ENCODE measurements at places on chromosomes 5 and 9. TPM values are rescaled to one million over a fixed set of nuclear protein-coding genes. Genes with fewer than 3 reads are reported as not detected.
A peak's percentile ranks its signal among the peaks of the same experiment; 100 is the strongest.

The LCN2 gene
- not detected for total RNA-seq

The CCL28 gene
- 0.18 TPM for total RNA-seq

The PCDHA9 gene
- under 0.01 TPM for total RNA-seq

The STC2 gene
- 12.6 TPM for total RNA-seq

The NUTM2G gene
- total RNA-seq: not detected

DNA sequence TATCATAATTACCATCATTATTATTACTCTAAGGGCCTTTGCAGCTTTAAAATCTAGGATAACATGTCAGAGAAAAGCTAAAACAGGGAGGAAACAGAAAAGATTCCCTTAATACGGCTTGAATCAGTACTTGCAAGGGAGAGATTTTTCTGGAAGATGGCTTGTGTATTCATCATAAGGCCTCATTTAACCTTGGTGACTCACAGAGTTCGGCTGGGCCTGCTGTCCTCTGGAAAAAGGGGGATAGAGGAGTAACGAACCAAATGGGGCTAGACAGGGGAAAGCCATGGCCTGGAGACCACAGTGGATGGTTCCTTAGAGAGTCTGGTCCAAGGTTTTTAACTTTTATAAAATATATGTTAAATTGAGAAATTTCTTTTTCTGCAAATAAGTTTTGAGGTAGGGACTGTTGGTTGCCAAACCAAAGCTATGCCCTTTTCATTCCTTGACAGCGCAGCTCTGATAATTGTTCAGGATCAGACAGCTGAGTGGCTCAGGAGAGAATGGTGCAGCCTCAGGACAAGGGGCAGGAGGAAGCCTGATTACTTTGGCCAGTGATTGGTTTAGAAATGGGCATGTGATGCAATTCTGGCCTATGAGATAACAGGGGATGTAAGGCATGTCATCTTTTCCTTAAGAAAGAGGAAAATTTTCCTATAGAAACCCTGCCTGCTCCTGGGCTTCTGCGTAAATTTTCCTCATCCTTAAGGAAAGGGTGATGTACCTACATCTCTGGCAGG lies 25.6 kb upstream of the GSN start:
- no peak overlapping the region for H3K4me3 ChIP-seq
- no peak for DNase-seq
- H3K27me3 ChIP-seq: no peaks in the 10 kb centered on the region

- H3K27me3 ChIP-seq: no peaks in the 10 kb centered on the region
- no peak for DNase-seq
- no peaks in the 10 kb centered on the region for H3K36me3 ChIP-seq
- H3K4me3 ChIP-seq: no peak overlapping the region
- no peak overlapping the region for H3K27ac ChIP-seq
Measured at GRCh38 chr5:18720002-18720401, 1085.7 kb downstream of the TAF11L14 start.

- H3K27ac ChIP-seq: no peak overlapping the region
- 0 out of 2 replicates have a peak, but pooled peaks cover 1% of the 10 kb centered on the region for H3K4me1 ChIP-seq
- H3K27me3 ChIP-seq: peaks cover 10% of the 10 kb centered on the region
- H3K4me3 ChIP-seq: no peak overlapping the region
- no peak for DNase-seq
Measured at GRCh38 chr5:61728287-61728686, 396.2 kb downstream of the ZSWIM6 start.

DNA sequence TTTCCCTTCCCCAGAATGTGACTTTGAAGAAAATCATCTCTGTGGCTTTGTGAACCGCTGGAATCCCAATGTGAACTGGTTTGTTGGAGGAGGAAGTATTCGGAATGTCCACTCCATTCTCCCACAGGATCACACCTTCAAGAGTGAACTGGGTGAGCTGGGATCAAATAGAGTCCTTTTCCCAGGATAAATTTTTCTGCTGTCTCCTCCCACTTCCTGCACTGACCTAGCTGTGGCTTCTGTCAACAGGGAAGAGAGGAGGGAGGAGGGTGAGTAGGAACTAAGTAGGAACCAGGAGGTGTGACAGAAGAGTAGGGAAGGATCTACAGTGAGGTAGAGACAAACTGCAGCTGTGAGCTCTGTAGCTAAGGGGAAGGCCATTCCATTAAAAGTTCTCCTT lies 69.3 kb downstream of the MAMDC2 start:
- DNase-seq: no peak
- no peak overlapping the region for H3K27ac ChIP-seq

- H3K4me1 ChIP-seq: no peaks in the 10 kb centered on the region
- H3K27me3 ChIP-seq: peaks cover 5% of the 10 kb centered on the region
- DNase-seq: no peak
- no peak overlapping the region for H3K4me3 ChIP-seq
- no peak overlapping the region for H3K27ac ChIP-seq
- H3K36me3 ChIP-seq: no peaks in the 10 kb centered on the region
Measured at GRCh38 chr9:107087222-107087621, 195.9 kb upstream of the RAD23B start.

DNA sequence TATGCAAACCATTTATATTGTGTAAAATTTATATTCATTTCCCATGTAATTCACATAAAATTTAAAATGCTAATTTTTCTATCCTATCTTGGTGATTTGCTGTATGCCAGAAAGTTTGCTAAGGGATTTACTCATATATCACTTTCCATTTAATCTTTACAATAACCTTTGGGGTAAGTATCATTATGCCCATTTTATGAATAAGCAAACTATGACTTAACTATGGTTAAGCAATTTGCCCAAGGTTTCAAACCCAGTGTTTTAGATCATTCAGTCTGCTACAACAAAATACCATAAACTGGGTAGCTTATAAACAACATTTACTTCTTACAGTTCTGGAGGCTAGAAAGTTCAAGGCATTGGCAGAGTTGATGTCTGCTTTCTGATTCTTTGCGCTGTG lies 246.4 kb upstream of the TMEM161B start:
- no peak overlapping the region for H3K4me3 ChIP-seq
- H3K27ac ChIP-seq: no peak overlapping the region
- no peaks in the 10 kb centered on the region for H3K36me3 ChIP-seq
- no peak for DNase-seq
- H3K27me3 ChIP-seq: no peaks in the 10 kb centered on the region

DNA sequence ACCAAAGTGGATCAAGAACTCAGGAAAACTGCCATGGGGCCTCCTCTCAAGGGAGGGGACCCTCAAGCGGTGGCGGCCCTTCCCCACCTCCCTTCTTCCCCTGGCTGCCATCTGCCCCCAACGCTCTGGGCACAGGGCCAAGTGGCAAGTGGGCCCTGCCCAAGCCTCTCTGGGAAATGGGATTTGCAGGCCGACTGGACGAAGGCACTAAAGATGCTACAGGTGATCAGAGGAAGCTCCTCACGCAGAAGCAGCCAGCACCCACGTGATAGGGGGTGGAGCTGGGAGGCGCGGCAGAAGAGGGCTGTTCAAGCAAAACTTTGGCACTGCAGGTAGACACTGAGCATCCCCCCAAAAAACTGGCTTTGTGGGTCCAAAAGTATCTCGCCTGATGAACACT lies 52.7 kb upstream of the UBTD2 start:
- H3K4me3 ChIP-seq: no peak overlapping the region
- no peaks in the 10 kb centered on the region for H3K27me3 ChIP-seq
- H3K4me1 ChIP-seq: no peaks in the 10 kb centered on the region
- no peak for DNase-seq

DNA sequence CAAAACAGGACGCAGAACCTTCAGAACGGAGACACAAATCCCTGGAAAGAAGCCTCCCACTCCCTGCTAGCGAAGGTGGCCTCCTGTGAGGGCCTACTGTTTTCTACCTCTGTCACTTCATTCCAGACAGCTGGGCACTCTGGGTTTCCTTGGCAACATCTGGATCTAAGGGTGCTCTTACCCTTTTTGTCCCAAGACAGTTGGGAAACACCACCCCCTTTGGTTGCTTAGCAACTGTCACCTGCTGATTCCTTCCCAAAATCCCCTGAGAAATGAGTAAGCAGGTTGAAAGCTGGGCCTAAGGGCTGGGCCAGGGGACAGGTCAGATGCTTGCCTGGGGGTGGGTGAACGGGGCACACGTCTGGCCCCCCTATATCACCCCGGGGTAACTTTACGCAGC lies 29.4 kb downstream of the NANS start:
- no peak overlapping the region for H3K4me3 ChIP-seq
- H3K36me3 ChIP-seq: peaks cover 29% of the 10 kb centered on the region
- DNase-seq: no peak
- H3K27me3 ChIP-seq: no peaks in the 10 kb centered on the region

- peaks cover 31% of the 10 kb centered on the region for H3K36me3 ChIP-seq
- H3K4me1 ChIP-seq: peaks cover 40% of the 10 kb centered on the region
- DNase-seq: no peak
- H3K27ac ChIP-seq: no peak overlapping the region
- H3K4me3 ChIP-seq: no peak overlapping the region
Measured at GRCh38 chr5:176529741-176530141, 7.5 kb downstream of the RNF44 start.

DNA sequence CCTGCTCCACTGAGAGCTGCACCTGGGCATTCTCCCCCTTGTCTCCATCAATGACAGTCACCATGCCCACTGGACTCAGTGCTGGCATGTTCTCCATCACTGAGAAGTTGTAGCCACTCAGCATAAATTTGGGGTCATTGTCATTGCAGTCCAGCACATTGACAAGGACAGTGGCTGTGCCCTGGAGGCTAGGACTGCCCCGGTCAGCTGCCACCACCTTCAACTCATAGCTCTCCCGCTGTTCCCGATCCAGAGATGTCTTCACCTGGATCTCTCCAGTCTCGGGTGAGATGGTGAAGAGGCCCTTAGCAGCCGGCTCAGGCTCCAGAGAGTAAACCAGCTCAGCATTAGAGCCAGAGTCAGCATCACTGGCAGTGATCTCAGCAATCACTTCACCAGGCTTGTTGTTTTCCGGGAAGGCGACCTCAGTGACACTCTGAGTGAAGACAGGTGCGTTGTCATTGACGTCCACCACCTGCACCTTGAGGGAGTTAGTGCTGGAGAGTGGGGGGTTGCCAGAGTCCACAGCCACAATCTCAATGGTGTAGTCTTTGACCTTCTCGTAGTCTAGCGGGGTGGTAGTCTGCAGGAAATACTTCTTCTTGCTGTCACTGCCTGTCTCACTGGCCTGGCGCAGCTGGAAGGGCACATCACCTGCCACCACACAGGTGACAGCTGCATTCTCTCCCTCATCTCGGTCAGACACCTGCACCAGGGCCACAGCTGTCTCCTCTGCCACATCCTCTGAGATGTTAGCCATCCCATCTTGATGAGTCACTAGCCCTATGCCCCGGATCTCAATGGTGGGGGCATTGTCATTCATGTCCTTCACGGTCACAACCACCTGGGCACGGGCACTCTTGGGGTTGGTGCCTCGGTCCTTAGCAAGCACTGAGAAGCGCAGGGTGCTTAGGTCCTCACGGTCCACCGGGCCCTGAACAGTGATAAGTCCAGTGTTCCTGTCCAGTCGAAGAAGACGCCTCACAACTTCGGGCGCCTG lies 13.5 kb downstream of the PCDH1 start:
- no peak overlapping the region for H3K27ac ChIP-seq
- H3K4me3 ChIP-seq: no peak overlapping the region
- no peak for DNase-seq
- H3K4me1 ChIP-seq: no peaks in the 10 kb centered on the region

DNA sequence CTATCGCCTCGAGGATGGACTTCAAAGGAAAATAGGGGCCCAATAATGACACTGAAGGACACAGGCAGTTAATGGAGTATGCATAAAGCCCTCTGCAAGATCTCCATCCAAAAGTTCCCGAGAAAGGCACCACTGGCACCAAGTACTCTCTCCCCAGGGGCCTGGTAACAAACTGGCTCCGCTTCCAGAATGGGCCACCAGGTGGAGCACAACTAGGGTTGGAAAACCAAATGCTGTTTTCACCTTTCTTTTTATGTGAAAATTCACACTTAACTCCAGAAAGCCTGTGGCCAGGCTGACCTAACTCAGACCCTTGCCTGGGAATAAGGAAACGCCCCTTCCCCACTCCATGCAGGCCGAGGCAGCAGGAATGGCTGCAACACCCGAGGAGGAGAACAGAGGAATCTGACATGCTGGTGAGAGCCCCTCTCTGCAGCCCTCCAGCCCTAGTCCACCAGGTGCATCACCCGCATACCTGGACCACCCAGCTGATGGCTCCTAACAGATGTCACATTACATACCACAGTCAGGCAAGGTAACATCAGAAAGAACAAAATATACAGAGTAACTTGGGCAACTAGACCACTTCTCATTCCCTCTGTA lies 42.8 kb downstream of the CAMSAP1 start:
- H3K4me3 ChIP-seq: no peak overlapping the region
- DNase-seq: peak; percentile 58
- H3K27ac ChIP-seq: no peak overlapping the region
- no peaks in the 10 kb centered on the region for H3K27me3 ChIP-seq
- H3K36me3 ChIP-seq: no peaks in the 10 kb centered on the region

DNA sequence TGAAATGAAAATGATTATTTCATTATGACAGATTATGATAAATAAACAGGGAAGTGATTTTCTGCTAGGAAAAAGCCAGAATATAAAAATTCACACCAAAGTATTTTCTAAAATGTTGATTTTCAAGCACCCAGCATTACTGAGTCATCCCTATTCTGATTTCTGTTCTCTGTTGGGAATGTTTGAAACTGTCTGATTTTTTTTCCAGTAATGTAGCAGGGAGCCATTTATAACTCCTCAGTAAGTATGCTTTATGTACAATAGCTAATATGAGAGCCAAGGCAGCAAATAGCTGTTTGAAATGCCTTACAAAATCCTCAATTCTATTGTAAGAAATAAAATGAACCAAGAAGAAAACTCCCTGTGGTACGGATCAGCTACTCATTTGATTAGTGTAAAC lies 471.7 kb upstream of the TYRP1 start:
- H3K4me3 ChIP-seq: no peak overlapping the region
- no peak for DNase-seq
- no peaks in the 10 kb centered on the region for H3K4me1 ChIP-seq
- H3K36me3 ChIP-seq: no peaks in the 10 kb centered on the region
- H3K27me3 ChIP-seq: no peaks in the 10 kb centered on the region

- H3K4me1 ChIP-seq: peaks cover 4% of the 10 kb centered on the region
- H3K27ac ChIP-seq: peak within 1 kb of the TSS; percentile 24
- peak; percentile 86 for DNase-seq
- peaks cover 24% of the 10 kb centered on the region for H3K36me3 ChIP-seq
- H3K27me3 ChIP-seq: no peaks in the 10 kb centered on the region
- peak within 1 kb of the TSS; percentile 46 for H3K4me3 ChIP-seq
Measured at GRCh38 chr9:111599092-111599954, at the start of gene PTGR1. PTGR1 (minus strand) TSS chr9:111599647; CDS start chr9:111597422, 2,225 bp downstream.

GRCh38 chr9:87292449-87293191 lies 205.0 kb upstream of the DAPK1 start:
- H3K36me3 ChIP-seq: no peaks in the 10 kb centered on the region
- H3K27me3 ChIP-seq: no peaks in the 10 kb centered on the region
- no peak overlapping the region for H3K27ac ChIP-seq
- H3K4me1 ChIP-seq: peaks cover 10% of the 10 kb centered on the region
- DNase-seq: no peak
